Activated CD4-positive, alpha-beta T cell treated with anti-CD3 and anti-CD28 coated beads, Interleukin-2, amount 10 ng/mL, durations not matched to agents 24 days and 14 days (primary cell): ENCODE measurements at places on chromosomes 1 and 21. TPM values are rescaled to one million over a fixed set of nuclear protein-coding genes. Genes with fewer than 3 reads are reported as not detected.

- no peak for DNase-seq
Measured at GRCh38 chr1:57600424-57600823, 176.6 kb upstream of the DAB1 start.

DNA sequence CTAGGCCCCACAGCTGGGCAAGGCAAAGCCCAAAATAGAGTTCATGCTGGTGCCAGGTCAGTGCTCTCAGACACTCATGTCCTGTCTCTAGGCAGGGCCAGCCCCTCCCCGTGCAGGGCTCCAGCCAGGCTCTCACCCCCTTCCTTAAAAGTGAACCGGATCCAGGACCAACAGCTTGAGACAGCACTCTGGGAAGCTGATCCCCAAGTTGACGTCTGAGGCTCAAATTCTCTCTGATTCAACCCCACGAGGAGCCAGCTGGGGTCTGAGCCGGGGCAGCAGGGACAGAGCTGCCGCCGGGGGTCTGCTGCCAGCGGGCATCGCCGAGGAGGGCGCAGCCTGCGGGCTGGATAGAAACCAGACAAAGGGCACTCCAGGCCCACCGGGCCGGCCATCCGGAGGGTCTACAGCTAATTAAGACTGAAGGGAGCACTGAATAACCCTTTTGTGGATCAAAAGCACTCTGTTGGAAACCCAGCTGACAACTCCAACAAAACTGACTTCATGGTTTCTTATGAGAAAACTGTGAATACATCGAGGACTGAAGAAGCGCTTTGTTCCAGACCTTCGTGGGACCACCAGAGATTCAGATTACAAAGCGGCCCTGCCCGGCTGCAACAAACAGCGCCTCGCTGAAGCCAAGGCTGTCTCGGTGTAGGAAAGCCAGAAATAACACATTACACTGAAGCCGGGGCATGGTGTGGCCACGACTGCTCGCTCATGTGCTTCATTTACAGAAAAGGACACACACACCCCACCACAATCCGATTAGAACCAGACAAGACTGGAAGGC, 95.8 kb downstream of the PSMG1 start:
- DNase-seq = no peak

GRCh38 chr1:88118176-88118845, 565.8 kb upstream of the PKN2 start:
- no peak for DNase-seq

DNA sequence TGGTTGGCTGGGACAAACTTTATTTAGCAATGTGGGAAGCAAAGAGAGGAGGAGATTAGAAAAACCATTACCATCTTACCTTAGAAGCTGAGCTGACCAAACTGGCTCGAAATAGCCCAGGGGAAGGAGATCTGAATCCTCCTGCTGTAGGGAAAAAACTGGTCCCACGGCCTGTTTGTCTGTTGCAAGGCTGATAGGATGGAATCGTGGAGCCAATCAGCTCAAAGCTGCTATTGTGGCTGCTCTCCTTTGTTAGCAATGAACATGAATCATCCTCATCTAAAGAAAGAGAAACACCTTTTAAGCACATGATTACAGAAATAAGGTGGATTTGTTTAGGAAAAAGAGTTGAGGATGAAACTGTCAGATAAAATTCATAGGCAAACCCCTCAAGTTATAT, 21.5 kb downstream of the CLSPN start:
- DNase-seq = no peak

GRCh38 chr1:78075621-78076020, 29.9 kb downstream of the GIPC2 start:
- DNase-seq = no peak

DNA sequence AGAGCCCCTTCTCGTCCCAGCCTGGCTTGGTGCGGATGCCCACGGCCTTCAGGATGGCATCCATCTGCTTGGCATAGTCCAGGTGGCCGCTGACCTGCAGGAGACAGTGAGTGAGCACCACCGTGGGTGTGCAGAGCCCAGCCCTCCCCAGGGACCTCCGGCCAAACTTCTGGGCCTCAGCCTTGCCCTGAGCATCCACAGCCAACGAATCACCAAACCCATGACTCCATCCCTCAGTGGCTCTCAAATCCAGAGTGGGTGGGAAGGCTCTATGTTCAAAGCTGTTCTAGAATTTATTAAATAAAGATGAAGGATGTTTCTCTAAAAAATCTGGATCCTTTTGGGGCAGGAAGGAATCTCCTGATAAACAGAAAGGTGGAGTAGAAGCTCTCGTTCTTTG, 18.7 kb downstream of the HTR6 start:
- no peak for DNase-seq

DNA sequence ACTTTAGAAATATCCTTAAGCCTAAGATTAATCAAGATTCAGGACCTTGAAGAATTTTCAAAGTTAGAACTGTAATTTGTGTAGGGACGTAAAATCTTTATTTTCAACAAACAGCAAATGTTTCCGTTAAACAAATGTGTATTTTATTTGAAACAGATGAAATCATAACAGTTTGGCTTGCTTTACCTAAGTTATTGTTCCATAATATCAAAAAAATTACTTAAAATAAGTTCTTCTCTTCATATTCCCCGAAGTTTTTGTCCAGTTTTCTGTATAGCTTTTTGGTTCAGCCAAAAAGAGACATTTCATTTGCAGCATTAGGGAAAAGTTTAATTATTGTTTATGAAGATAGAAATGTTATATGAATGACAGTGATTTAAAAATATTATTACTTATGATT, 100.1 kb downstream of the NFIA start:
- no peak for DNase-seq

GRCh38 chr1:183952101-183952500, 85.4 kb downstream of the COLGALT2 start:
- no peak for DNase-seq

DNA sequence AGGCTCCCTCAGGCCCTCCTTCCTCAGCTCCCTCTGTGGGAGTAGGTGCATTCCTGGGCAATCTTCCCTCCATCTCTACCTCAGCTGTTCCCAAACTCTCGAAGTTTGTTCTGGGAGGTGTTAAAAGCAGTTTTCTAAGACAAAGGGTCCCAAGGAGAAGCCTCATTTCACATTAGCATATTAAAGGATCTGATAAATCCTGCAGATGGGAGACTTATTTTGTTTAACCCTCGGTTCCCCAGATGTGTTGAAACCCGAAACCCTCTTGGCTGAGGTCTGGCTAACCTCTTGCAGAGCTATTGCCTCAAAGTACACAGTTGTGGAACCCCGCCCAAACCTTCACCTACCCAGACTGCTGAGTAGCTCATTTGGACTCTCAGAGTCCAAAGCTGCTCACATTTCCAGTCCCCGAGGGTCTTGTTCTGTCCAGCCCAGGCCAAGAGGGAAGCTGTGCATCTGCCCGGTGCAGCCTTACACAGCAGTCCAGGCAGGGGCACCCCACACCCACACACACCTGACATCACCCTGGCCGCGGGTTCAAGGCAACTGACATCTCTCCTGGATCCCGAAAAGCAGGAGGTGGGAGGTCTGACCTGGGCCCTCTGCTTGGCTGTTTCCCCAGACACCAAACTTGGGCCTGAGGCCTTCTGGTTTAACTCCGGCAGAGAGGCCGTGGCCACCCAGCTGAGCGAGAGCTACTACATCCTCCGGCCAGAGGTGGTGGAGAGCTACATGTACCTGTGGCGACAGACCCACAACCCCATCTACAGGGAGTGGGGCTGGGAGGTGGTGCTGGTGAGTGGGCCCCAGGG, 19.5 kb upstream of the SELENON start:
- no peak for DNase-seq

DNA sequence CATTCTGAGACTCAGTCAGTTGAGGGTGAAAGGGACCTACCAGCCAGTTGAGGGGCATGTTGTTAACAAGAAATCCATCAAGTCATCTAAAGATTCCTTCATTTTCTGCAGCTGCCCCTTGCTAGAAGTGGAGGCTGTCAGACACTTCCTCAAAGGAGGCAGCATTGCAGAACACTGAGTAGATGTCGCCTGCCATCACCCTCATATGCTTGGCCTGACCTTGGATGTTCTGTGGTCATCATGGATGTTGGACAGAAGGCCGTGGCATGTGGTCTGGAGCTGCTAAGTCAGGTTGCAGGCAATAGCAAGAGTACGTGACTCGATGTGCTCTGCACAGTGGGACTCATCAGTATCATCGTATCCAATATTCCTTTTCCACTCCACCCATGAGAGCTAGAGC, 70.6 kb downstream of the GATAD2B start:
- DNase-seq = no peak

- DNase-seq = no peak
Measured at GRCh38 chr21:40613546-40614030, 233.4 kb downstream of the DSCAM start.

DNA sequence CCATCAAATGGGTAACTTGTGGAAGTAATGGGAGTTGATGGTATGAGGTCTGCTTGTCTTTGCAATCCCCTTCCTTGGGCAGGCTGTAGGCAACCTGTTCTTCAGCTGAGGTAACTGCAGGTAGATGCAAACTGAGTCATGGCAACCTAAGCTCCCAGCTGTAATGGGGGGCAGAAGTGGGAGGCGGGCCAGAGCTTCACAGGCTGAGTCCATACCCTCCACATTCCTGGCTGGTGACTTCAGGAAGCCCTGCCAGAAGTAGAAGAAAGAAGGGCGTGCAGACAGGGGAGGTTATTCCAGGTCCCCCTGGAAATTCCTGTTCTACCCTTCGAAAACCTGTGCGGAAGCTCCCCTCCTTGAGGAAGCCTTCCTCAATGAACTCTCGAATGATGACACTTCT, 44.9 kb downstream of the ARHGEF11 start:
- no peak for DNase-seq

DNA sequence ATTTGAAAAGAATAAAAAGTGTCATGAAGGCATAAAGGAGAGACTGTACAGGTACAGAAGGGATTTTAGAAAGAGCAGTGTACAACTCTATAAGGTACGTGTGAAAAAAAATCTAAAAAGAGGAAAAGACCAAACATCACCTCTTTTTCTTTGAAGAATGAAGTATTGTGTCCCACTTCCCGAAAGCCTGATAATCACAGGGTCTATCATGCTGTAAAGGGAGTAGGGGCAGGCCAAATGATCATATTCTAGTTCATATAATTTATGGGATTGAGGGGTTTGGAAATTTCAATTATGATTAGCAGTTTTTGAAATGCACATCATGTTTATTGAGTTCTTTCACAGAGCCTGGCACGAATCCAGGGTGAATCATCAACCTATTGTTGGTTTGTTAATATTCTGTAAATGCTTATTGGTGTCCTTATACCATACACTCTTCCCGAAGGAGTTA, 910 bp upstream of the RERE start:
- DNase-seq = no peak

- DNase-seq = no peak
Measured at GRCh38 chr1:158020886-158021620, 27.6 kb downstream of the KIRREL1 start.

DNA sequence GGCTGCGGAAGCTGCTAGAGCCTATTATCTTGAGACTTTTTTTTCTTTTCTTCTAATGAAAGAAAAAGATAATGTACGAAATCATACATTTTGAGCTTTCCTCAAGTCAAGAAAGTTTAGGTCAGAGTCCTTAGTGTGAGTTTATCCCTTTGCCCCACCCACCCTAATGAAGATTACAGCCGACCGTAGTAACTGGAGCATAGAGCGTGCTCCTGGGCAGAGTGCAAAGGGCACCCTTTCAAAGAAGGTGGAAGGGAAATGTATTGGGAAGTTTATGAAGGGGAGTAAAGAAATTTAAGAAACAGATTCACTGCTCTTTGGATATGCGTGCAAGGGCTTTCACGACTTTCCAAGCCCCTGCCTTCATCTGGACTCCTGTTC, 17.2 kb downstream of the GNG12 start:
- DNase-seq = no peak

DNA sequence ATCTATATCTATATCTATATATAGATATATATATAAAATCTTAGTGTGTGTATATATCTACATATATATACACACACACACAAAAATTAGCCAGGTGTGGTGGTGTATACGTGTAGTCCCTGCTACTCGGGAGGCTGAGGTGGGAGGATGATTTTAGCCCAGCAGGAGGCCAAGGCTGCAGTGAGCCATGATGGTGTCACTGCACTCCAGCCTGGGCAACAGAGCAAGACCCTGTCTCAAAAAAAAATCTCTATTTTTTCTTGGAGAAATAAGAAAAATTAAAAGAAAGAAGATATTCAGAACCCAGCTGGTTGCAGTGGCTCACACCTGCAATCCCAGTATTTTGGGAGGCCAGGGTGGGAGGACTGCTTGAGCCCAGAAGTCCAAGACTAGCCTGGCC, 65.4 kb upstream of the MUTYH start:
- no peak for DNase-seq

- DNase-seq = no peak
Measured at GRCh38 chr1:226687426-226687825, 51.7 kb downstream of the ITPKB start.

DNA sequence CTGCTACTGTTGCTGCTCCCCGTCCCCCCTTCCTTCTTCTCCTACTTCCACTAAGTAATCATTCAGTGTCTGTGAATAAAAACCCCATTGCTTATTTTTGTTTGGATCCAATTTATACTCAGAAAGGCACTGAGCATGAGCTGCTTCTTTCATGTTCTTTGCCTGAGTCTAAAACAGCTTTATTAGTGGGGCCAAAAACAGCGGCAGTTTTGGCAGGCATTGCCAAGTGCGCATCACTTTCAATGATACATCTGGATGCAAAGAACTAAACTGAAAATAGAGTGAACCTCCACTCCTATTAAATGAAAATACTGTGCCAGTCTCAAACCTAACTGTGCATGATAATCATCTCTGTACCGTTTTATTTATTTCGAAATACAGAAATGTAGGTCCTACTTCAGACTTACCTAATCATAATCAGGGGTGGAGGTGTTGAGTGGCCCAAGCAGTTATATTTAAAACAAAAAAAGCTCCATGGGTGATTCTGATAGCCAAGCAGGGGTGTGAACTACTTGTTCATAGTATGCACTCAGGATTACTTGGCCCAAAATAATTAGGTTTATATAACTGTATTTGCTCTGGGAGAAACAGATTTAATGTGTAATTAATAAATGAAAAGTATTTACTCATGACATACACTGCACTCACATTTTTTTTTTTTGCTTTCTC, 48.4 kb downstream of the NEK7 start:
- DNase-seq = no peak

DNA sequence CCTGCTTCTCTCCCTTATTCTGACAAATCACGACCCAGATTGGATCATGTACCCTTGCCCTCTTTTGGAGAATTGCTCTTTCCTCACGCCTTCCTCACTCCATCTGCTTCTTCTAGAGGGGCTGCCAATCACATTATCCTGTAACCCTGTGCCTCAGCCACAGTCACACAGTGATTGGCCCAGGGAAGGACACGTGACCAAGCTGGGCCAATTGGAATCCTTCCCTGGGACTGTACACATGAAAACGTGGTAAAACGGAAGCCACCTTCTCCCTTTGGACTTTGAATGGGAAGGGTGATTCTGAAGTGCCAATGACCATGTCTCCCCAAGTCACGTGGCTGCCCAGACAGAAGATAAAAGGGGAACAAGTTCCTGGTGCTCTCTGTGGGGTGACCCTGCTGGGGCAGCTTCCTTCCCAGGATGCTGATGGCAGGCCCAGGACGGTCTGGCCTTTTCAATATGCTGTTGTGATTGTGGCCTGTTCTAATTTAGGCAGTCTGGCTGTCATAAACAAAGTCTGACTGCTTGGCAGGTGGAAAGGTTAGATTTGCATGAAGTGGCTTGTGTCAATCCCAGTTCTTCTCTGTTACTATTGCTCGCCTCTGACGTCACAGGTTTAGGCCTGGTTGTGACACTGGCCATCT, 92.9 kb downstream of the UBIAD1 start:
- DNase-seq = no peak

The FMO2 gene
- not detected in 2 replicates for total RNA-seq

The HTR1D gene
- total RNA-seq = not detected in 2 replicates

The CASQ1 gene
- total RNA-seq = not detected in 2 replicates

The MPZ gene
- 2.8 and 3.0 TPM in 2 replicates for total RNA-seq

The GJC2 gene
- 0.69 and 0.96 TPM in 2 replicates for total RNA-seq

The RNASEL gene
- total RNA-seq = 3.4 and 4.8 TPM in 2 replicates

The SPRR2F gene
- not detected in 2 replicates for total RNA-seq
